Hindlimb muscle (tissue), 1 donor: ENCODE measurements at places on chromosomes 1 and 21. TPM values are rescaled to one million over a fixed set of nuclear protein-coding genes. Genes with fewer than 3 reads are reported as not detected.

Gene TARDBP
- polyA plus RNA-seq, result 172 TPM

Gene FGR
- polyA plus RNA-seq, result 2.4 TPM

Gene KRTAP13-3
- not detected for polyA plus RNA-seq

Gene SPRR2E
- not detected for polyA plus RNA-seq

DNA sequence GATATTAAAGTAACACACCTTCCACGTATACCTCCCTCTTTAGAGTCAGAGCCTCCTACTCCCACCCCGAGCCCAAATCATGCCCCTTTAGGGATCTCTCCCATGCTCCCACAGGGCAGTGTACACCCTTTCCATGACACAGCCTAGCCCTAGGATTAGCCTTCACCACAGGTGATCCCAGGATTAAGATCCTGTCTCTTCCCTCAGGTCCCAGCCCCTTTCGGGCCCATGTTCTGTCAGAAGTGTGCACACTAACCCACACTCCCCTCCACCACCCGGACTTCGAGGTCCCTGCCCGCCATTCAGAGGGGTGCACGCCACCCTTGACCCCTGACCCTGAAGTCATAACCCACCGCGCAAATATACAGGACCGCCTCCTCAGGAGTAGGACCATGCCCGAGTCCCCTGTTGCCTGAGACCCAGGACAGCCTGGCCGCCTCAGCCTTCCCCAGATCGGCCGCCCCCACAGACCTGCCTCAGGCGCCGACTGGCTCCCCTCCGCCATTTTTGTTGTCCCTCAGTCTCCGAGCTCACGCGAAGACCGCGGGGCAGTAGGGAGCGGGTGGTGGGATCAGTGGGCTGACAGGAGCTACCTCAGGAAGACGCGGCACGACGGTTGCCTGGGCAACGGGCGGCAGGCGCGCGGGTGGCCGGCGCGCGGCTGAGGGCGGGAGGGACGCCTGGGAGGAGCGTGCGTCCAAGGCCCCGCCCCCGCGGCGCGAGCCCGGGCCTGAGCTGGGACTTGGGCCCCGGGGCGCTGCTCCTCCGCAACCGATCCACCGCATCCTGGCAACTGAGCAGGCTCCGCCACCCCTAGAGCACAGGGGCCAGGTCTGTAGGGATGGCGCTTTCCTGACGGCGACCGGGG, at the start of gene AGBL4:
Gene AGBL4 (minus strand): TSS at position 663 of the 868 bp plus-strand sequence.
- peak; percentile 43 for DNase-seq

Gene RAB3B
- polyA plus RNA-seq, result 0.21 TPM
